ENCODE measurements at places on chromosomes 1 and 21. TPM values are rescaled to one million over a fixed set of nuclear protein-coding genes. Genes with fewer than 3 reads are reported as not detected.
A peak's percentile ranks its signal among the peaks of the same experiment; 100 is the strongest.

The KRTAP24-1 gene
- total RNA-seq, result not detected

The CLCNKA gene
- 0.41 TPM for total RNA-seq

The TGFB2 gene
- total RNA-seq, result 40.1 TPM

The UMODL1 gene
- total RNA-seq, result 0.10 TPM

The PGLYRP3 gene
- 2.4 TPM for total RNA-seq

The FAM131C gene
- 0.72 TPM for total RNA-seq

The FOXO6 gene
- total RNA-seq, result 16.2 TPM

DNA sequence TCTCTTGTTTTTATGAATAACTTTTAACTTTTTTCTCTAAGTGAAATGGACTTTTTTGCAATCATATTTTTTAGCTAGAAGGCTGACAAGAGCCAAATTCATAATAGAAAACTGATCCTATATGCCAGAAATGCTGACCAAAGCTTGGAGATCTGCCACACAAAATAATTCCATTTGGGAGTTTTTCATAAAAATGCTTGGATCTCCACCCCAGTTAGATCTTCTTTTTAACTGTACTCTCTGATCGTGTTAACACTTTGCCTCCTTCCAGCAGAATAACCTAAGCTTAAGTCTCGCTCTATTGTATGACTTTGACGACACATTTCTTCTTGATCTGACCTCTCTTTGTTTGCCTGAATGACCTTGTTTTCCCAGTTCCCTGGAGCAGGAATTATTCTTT lies 16.8 kb downstream of the FLG2 start:
- peak; percentile 48 for DNase-seq

DNA sequence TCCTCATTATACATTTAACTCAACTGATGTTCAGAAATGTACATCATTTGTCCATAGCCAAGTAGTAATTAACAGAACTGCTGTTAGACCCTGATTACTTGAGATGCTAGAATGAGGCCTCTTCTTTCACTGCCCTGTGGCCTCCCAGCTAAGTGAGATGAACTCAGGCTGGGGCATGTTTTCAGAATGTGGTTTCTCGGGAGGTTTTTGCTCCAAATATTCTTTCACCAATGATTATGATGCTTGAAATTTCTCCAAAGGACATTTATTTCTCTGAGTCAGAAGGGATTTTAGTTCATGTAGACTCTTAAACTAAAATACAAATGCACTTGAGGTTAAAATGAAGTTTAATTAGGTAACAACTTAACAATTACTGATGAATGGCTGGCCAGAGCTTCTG lies 34.6 kb upstream of the ADAMTS5 start:
- no peak for DNase-seq

DNA sequence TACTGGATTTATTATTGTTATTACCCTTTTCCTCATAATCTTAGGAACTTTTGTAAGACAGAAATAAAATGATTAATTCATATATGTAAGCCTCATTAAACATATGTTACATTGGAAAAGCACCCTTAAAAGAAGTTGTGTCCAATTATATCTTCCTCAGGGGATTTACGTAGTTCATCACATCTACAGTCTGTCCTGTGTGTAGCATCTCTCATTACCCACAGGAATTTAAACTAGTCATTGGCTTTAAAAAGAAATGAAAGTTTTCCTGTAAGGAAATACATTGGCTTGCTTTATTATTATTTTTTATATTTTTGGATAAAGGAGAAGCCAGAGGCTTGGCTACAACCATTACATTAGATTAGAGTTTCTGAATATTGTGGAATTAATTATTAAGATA lies 56.1 kb downstream of the SWT1 start:
- no peak for DNase-seq

DNA sequence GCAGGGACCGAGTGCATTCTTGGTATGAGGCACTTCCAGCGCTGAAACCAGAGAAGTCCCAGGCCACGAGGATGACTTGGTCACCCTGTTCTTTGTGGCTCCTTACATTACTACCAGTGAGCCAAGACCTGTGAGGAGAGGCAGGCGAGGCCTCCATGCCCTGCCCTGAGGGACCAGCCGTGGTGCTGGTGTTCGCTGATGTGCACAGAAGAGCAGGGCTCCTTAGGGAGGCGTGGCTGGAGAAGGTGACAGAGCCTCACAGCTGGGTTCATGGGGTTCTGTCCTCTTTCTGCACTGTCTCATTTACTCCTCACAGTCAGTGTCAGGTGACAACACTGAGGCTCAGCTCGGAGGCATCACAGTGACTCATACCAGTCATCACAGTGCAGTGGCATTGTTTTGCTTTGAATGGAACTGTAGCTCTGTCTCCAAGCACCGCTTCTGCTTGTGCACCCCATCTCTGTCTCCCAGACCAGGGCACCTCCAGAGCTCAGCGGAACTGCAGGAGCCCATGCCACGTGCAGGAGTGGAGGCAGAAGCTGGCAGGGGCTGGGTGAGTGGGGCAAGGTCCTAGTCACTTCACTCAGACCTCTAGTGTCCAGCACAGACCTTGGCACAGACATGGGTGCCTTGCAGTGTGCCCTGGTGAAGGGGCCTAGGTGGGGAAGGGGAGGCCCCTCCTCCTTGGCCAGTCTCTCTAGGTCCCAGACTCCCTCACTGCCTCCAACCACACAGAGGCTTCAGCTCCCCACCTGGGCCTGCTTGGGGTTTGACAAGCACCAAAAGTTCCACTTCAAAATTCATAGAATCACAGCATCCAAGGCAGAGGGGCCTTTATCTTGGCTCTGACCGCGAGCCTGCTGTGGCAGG lies 310.9 kb downstream of the MATN1 start:
- DNase-seq, result no peak

GRCh38 chr1:92380867-92381266 lies 82.0 kb downstream of the RPAP2 start:
- DNase-seq, result no peak

GRCh38 chr1:29966526-29967045 lies 730.3 kb downstream of the PTPRU start:
- no peak for DNase-seq

DNA sequence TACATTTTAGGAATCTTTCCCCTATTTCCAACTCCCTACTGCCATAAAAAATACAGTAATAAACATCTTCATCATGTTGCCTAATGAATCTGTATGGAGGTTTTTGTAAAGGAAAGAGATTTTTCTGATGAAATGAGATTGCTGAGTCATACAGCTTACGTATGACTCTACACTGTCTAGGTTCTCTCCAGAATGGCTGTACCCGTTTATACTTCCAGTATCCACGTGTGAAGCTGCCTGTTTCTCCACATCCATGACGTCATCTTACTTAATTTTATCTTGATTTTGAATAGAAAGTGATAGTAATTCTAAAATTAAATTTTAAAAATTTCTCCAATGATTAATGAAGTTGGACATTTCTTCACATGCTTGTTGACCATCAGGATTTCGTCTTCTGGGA lies 103.7 kb downstream of the COQ8A start:
- no peak for DNase-seq

DNA sequence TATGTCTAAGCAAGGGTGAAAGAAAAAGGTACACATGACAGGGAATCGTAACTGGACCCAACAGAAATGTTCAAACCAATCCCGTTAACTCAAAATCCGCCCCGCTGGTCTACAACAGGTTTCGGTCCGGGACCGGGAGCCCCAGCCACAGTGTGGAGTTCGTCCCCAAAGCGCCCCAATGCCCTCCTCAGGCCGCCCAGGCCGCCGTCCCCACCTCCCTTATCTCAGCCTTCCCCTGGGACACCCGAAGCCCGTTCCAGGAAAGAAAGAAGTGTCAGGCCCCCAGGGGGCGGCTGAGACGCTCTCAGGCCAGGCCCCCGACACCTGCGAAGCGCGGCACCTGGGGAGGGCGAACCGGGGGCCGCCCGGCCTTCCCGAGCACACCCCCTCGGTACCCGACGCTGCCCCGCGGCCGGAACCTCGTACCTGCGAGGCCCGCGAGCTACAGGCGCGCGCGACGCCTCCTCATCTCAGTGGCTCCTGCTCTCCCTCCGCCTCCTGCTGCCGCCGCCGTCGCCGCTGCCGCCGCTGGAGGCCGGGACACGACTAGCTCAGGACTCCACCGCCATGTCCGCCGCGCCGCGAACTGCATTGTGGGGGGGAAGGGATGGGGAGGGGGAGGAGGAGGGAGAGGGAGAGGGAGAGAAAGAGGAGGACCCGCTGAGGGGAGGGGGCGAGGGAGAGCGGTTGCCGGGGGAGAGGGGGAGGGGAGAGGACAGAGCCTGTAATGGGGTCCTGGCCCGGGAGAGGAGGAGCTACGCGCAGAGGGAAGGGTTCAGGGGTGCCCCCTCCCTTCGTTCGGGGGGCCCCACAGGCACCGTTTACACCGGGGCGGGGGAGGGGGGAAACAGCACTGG lies at the start of gene TUT4:
Gene TUT4, minus strand, starts transcription at position 588 of the 857 bp plus-strand sequence. CDS start 26,812 bp downstream, outside the sequence.
- DNase-seq, result peak; percentile 97

GRCh38 chr1:172719066-172719627 lies 60.2 kb downstream of the FASLG start:
- peak; percentile 16 for DNase-seq

DNA sequence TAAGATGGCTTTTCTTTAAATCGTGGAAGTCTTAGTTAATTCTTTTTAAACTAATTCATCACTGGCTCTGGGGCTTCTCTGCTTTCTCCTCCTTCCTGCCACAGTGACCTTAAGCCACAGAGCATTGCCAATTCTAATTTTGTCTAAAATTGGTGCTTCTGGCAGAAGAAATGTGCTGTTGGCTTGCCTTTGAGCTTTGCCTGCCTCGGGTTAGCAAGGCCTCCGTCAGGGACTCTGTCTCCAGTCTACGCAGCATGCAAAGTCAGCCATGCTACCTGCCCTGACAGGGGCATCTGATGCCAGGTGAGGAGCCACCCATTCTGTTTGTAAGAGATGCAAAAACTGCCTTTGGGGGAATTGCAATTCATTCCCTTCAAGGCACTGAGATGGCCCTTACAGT lies 25.2 kb downstream of the CLDN14 start:
- no peak for DNase-seq

GRCh38 chr1:186191511-186191910 lies 183.5 kb downstream of the TPR start:
- no peak for DNase-seq

DNA sequence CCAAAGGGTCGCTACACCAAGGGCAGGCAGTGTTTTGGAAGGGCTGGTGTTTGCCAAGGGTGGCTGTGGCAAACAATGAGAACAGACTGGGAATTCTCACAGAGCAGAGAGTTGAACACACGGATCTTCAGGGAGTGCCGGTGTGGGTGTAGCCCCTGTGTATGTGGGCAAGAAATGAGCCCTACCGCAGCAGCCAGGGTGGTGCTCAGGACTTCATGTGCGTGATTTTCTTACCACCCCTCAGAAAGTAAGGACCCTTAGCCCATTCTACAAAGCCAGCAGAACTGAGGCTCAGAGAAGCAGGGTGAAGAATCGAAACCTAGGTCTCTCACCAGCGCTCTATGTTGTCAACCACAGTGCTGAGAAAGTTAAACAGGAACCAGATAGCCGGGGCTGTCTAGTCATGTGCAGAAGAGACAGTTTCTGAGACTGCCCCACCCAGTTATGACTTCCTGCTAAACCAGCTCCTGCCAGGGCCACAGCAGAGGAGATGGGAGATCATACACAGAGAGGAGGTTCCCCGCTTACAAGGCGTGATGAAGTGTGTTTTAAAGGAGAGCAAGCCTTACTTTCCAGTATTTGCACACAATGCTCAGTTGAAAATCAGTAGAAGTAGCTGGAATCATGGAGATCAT lies 21.9 kb upstream of the MORC3 start:
- DNase-seq, result peak; percentile 69

GRCh38 chr1:52602856-52603600 lies 857 bp downstream of the GPX7 start:
- DNase-seq, result peak; percentile 62

GRCh38 chr1:74465193-74465681 lies 47.2 kb downstream of the LRRC53 start:
- DNase-seq, result no peak

DNA sequence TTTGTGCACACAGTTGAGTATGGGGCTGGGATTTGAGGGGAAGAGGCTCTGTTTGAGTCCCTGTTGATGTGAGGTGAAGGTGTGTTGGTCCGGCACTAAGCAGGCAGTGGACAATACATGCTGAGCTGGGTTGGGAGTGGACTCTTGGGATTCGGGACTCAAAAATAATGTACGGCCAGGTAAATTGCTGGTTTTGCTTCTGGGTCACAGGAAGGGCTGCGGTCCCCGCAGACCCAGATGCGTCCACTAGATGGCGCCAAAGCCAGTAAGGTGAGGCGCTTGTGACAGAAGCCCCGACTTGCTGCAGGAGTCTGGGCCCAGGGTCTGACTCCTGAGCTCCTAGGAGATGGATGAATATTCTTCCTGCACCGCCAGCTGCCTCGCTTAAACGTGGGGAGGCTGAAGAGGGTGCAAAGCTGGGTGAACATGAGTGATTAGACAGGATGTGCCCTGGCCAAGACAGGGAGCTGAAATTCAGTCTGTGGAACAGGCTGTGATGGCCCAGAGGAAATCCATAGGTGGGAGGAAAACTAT lies 61.4 kb downstream of the ACBD3 start:
- DNase-seq, result peak; percentile 93

DNA sequence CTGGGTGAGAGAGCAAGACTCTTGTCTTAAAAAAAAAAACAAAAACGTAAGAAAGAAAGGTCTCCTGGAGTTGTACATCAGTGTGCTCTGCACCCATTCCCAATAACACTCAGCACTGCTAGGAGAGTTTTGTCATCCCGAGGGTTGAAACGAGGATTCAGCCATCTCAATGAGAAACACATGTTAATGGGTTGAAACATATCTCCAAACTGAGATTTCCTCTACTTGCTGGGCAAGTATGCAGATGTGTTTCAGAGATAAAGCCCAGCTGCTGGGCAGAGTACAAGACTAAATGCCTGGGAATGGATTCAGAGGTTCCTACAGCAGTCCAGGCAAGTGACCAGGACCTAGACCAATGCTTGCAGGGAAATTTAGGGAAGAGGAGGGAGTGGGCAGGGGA lies 2.6 kb upstream of the MFN2 start:
- DNase-seq, result no peak

DNA sequence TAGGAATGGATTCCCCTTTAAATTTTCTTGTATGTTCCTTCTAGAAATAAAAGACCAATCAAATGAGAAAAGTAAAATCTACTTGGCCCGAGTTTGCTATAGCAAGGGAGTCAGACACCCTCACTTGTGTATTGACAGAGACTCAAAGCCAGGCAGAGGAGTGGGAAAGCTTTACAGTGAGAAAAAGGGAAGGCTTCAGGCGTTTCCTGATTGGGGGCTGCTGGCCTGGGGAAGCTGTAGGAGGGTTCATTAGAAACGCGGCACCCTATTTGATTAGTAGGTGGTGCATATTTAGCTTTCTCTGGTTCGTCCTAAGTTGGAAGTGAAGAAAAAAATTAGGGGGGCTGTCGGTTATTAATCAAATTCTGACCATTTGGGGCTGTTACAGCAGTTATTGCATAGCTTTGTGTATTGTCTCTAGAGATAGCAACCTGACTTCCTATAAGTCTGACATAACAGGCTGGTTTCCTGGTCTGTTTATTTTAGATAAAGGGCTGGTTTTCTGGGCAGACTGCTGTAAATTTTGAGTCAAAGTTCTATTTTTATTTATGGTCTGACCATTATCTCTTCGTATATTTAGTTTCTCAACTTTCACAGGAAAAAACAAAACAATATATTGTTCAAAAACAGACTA lies 10.0 kb downstream of the SLC25A24 start:
- no peak for DNase-seq

GRCh38 chr1:160961419-160961818 lies 6.8 kb upstream of the ITLN2 start:
- DNase-seq, result no peak
